ENCODE measurements at places on chromosomes 1 and 21. TPM values are rescaled to one million over a fixed set of nuclear protein-coding genes. Genes with fewer than 3 reads are reported as not detected.

CD1E gene
- 0.30 TPM for polyA plus RNA-seq

GRCh38 chr1:240399381-240399780 lies 212.6 kb downstream of the GREM2 start:
- no peak for DNase-seq

DNA sequence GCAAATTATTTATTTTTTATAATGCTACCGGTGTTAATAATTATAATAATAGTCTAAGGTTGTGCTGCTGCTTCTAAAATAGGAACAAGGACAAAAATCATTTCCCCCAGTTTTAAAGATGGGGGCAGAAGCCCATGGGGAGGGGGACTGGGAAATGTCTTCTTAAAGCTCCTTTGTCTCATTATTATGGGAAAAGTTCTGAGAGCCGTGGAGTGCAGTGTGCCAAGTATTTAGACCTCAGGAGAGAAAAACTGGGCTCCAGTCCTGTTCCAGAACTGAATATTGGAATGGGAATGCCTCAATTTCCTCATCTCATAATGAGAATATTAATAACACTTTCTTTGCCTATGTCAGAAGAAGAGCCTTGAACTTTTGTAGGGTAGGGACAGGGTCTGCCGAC lies 40.9 kb upstream of the ATF3 start:
- no peak for DNase-seq

ADORA3 gene
- polyA plus RNA-seq: 0.44 TPM

- DNase-seq: no peak
These were observed 33.6 kb downstream of the KIF26B start for GRCh38 chr1:245188403-245188802.

DNA sequence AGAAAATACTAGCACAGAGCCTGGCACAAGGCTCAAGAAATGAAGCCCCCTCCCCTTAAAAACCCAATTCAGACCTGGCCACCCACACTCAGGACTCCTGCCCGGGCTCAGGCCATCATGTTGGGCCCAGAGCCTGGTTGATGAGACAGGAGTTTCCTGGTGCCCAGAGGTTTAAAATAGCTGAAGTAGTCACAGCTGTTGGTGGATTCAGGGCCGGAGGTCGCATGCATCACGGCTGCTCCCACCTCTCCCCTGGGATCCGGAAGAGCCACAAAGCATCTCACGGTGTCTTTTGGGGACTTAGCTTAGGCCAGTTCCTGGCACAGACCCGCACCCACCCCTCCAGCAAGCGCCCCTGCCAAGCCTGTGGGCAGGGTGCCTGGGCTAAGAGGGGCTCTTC lies 2.6 kb upstream of the PADI2 start:
- DNase-seq: no peak

- no peak for DNase-seq
These were observed 65.5 kb downstream of the PRKAA2 start for GRCh38 chr1:56710646-56711045.

BARHL2 gene
- not detected for polyA plus RNA-seq

DNA sequence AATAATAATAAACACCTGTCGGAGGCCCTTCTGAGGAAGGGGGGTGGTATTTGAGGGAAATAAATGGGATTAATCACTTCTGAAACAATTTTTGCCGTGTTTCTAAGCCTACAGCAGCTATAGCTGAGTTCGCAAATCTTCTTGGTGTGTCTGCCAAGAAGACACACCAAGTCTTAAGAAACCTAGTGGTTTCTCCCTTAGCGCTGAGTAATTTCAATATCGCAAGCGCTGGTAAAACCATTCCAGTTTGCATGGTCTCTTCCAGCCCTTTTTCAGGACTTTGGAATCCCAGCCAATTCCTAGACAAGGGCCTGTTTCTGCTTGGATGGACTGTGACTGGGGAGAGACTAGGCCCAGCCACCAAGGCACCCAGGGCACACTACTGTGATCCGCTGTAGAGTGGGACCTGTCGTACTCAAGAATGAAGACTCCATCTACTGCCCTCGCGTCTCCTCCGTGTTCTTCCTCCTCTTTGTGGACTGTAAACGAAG lies 7.5 kb upstream of the LHX8 start:
- DNase-seq: no peak

DIO1 gene
- 5.6 TPM for polyA plus RNA-seq

GRCh38 chr21:37197746-37198145 lies 69.4 kb downstream of the VPS26C start:
- no peak for DNase-seq

Data from right renal cortex interstitium (tissue), 3 donors.